AG04449 (cell line): ENCODE measurements at places on chromosomes 3 and 15.

- no peak for DNase-seq
Measured at GRCh38 chr3:167837466-167837865, 101.9 kb downstream of the SERPINI1 start.

GRCh38 chr3:153956613-153957012 is 164.6 kb upstream of the ARHGEF26 start:
- no peak for DNase-seq

GRCh38 chr3:189766416-189766815 is 135.2 kb downstream of the TP63 start:
- DNase-seq = no peak

GRCh38 chr15:56383010-56383409 is 17.8 kb downstream of the TEX9 start:
- no peak for DNase-seq

GRCh38 chr3:13045904-13046568 is 27.2 kb downstream of the IQSEC1 start:
- no peak for DNase-seq

- DNase-seq = no peak
Measured at GRCh38 chr15:60781211-60781713, 302.3 kb upstream of the ICE2 start.

DNA sequence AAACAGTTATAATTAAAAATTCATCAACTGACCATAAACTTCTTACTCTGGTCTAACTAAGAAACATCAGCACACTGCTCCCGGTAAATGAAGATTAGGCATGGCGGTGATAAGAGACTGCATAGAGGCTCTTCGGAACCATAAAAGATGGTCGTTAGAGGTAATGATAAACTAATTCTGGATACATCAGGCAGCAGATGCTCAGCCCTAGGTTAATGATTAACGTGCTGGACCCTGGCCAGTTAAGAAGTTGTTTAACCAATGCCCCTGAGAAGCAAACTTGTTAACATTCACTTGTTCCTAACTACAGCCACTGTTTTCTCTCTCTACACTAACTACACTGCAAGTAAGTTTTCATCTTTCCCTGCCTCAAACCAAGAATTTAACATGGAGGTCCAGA is 111.5 kb downstream of the PDZRN3 start:
- DNase-seq = no peak

DNA sequence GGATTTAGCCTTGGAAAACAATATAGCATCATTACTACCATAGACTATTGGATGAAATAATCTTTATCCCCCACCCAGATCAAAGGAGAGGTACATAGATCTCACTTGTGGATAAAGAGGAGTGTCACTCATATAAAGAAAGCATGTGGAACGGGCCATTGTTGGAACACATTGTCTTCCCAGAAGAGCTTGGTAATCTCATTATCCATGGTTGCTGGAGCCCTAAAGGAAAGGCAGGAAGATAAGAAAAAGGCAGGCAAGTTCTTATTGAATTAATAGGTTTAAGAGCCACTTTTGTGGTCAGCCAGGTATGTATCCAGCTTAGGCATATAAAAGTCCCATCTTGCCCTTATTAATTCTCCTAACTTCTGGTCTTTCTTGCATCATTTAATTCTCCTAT is 659.1 kb downstream of the GRM7 start:
- DNase-seq = no peak

GRCh38 chr3:184680385-184681345 is 31.2 kb downstream of the MAGEF1 start:
- DNase-seq = no peak

DNA sequence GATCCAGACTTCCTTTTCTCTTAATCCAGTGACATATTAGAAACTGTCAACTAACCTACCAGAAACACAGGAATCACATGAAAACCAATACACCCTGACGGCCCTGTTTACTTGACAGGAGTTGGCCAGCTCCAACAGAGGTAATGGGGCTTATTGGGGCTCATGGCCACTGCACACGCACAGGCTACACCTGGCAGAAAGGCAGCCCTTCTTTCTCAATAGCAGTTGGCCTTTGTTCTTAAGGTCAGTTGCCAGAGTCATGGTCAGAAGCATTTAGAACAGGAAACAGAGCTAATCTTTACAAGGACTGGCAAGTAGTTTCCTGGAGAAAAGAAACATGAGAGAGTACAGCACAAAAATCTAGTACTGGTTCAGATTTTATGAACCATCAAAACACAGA is 181.8 kb downstream of the MAGI1 start:
- no peak for DNase-seq

DNA sequence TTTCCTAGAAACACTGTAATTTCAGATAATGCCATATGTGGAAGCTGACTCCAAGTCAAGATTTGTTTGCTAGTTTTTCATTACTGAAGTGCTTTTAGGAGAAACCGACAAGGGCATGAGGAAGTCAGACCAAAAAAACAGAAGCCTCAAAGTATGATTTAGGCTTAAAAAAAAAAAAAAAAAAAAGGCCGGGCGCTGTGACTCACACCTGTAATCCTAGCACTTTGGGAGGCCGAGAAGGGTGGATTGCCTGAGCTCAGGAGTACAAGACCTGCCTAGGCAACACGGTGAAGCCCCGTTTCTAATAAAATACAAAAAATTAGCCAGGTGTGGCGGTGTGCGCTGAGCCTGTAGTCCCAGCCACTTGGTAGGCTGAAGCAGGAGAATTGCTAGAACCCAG is 11.6 kb downstream of the RPL15 start:
- DNase-seq = no peak

GRCh38 chr3:189664311-189664710 is 33.1 kb downstream of the TP63 start:
- peak; percentile 85 for DNase-seq

- no peak for DNase-seq
Measured at GRCh38 chr15:84762840-84763572, 14.6 kb downstream of the ZNF592 start.

- no peak for DNase-seq
Measured at GRCh38 chr3:18559331-18559842, 134.2 kb upstream of the SATB1 start.
